Lower lobe of right lung (tissue), 2 donors: ENCODE measurements at places on chromosomes 7 and 10.
A peak's percentile ranks its signal among the peaks of the same experiment; 100 is the strongest.

- no peak for DNase-seq
Observed at GRCh38 chr10:75223507-75223906, 12.2 kb downstream of the COMTD1 start.

- DNase-seq = no peak
Observed at GRCh38 chr7:158728911-158729645, 24.5 kb upstream of the NCAPG2 start.

- peak; percentile 35 for DNase-seq
Observed at GRCh38 chr7:2721842-2722241, 33.8 kb downstream of the AMZ1 start.

- DNase-seq = no peak
Observed at GRCh38 chr10:77249901-77250459, 387.6 kb downstream of the KCNMA1 start.

DNA sequence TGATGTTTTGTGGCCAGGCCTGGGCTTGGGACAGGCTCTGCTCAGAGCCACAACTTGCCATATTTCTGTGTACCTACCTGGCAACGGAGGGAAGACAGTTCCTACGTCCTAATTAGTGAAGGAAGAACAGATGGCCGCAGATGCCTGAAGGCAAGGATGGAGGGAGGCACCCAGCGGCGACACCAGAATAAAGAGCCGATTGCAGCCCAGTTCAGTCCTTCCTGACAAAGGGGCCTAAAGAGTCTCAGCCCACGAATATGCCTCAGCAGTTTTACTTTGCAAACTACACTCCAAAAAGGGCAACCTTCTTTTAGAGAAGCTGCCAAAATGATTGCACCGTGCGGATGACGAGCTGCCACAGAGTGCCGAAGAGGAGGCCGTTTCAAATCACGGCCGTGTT lies 585.8 kb downstream of the GLRX3 start:
- DNase-seq = no peak

DNA sequence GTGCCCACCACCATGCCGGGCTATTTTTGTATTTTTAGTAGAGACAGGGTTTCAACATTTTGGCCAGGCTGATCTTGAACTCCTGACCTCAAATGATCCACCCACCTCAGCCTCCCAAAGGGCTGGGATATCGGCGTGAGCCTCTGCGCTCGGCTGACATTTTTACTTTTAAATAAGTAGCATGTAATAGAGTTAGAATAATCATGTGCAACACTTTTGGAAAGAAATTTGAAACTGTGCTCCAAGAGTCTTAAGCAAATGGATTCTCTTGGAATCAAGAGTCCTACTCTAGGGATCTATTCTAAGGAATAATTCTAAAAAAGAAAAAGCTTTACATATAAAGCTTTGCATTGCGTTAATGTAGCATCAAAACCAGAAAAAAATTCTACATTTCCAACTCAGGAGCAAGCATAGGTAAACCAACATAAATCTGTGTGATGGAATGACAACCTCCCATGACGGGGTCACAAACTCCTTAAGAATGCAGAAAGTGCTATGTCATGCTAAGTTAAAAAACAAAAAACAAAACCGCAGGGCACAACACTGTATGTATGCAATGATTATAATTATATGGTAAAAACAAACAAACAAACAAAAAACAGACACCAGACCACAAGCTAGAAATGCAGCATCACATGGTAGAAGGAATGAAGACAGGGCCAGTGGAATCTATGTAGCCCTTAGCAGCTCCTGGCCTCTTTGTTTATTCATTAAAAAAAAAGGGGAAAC lies 98.7 kb downstream of the RNF216 start:
- DNase-seq = no peak

DNA sequence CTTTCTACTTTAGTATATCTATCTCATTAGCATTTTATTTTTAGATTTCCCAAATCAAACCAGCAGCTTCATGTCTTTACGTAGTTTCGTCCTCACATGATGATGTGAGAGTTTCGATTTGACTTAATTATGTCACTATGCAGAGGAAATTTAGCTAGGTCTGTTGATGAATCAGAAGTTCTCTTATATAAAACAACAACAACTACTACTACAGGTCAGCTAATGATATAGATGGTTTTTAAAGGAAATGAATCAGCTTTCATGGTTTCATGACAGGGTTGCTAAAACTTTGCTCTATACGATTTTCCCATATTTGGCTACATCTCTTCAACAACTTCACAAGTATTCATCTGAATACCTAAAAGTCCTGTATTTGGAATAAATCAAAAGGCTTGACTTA lies 28.6 kb downstream of the JAZF1 start:
- DNase-seq = no peak

GRCh38 chr10:119316002-119316358 lies 108.6 kb downstream of the GRK5 start:
- DNase-seq = no peak

DNA sequence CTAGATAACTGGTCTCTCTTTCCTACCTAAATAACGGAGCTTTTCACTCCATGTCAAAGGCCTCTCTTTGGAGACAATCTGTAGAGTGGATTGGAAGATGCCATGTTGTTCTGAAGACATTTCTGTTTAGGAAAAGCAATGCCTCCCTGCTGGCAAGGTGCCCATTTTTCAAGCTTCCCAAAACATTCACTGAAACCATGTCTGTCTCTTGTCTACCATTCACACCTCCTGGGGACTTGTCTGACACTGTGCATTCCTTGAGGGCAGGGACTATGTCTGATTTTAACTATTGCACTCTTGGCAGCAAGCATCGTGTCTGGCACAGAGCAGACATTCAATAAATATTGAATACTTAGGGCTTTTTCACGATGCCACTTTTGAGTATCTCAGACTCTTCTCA lies 528.9 kb upstream of the NRP1 start:
- no peak for DNase-seq

DNA sequence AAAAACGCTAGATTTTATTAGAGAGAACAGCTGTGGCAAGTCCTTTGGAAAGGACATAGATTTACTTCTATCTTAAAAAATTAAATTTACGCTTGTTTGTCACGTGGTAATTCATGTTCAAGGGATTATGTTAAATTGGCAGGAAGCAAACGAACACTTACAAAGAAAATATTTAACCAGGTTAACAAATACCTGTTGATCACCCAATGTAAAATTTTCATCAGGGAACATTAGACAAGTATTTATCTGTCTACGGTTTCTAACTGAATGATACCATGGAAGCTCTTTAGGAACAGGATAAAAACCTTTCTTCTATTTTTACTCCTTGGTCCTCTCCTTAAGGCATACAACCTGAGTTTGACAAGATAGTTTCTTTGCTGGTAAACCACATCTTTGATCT lies 122.2 kb downstream of the NOC3L start:
- DNase-seq = no peak

DNA sequence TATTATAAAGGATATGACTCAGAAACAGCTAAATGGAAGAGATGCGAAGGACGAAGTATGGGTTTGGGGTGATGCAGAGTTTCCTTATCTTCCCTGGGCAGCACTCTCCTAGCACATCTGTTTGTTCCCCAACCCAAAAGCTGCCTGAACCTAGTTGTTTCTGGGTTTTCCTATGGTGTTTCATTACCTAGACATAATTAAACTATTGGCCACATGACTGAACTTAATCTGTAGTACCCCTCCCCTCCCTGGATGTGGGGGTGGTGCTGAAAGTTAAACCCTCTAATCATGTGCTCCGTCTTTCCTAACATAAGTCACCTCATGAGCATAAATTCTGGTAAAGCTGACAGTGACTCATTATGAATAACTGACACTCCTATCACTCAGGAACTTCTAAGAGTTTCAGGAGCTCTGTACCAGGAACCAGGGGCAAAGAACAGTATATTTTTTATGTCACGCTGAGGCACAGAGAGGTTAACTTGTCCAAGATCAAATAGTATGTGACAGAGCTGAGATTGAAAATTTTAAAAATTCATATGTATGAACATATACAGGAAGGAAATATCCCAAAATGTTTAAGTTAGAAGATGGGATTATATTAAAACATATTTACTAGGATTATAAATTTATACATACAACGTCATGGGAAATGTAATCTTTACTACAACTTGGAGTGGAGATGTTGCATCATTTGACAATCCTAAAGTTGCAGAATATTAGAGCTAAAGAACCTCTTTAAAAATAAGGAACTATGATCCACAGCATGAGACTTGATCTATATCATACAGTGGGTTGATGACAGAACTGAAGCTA lies 4.8 kb downstream of the STRIP2 start:
- no peak for DNase-seq

DNA sequence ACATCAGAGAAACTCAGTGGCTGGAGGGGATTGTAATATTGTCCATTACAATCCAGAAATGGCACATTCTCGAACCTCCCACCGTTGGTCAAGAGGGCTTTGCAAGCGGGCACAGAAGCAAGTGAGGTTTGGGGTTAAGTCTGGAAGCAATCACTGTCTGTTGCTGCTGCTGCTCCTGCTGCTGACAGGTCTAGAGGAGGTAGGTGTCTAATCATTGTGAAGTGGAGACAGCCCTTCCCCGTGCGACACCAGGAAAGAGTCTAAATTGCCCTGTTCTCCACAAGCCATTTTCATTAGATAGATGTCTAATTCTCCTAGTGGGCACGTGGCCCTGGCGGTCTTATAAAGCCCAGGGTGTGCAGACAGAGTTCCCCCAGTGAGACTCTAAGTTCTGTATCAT lies 43.5 kb downstream of the NPS start:
- DNase-seq = no peak

- DNase-seq = no peak
Observed at GRCh38 chr10:23472181-23472580, 33.3 kb downstream of the OTUD1 start.

DNA sequence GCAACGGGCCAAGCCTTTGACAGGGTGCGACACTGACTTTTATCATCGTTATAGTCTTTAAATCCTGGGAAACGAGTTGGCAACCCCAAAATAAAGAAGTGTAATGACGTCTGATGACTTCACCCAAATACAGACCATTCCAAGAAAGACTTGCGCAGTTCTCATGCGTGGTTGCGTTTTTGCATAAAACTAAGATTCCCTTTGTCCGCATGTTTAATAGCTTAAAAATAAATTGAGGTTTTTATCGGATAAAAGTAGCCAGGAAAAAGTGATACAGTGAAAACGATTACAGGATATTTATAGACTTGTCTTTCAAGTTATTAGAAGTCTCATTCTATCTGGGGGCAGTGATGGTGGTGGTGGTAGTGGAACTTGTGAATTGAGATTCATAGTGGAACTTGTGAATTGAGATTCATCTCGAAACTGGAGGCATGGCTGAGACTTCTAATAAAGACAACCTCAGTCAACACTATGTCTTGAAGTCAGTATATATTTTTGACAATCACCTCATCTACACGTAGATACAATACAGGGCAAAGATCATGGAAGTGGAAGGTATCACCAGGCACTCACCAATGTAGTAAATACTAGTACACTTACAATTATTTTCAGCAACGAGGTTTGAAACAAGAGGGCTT lies 1.2 kb upstream of the NAMPT start:
- no peak for DNase-seq

GRCh38 chr7:29956487-29956836 lies 33.1 kb downstream of the SCRN1 start:
- DNase-seq = no peak

DNA sequence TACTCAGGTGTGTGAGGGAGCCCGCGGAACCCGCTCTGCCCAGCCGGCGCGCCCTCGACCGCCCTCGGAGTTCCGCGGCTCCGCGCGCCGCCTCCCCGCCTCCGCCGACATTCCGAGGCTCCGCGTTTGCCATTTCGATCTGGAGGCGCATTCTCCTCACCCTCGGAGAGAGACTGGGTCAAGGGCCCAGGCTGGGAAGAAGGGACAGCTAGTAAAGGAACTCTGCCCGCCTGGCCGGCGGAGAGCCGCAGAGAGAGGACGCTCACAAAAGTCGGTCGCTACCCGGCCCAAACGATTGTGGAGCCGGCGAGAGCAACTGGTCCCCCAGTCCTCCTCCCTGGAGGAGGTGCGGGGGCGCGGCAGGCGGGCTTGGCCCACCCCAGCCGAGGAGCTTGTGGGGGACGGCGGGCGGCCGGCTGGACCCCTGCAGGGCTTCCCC lies 74.5 kb upstream of the LEP start:
- DNase-seq = no peak

GRCh38 chr10:74186678-74187077 lies 35.7 kb downstream of the ADK start:
- DNase-seq = no peak

- no peak for DNase-seq
Observed at GRCh38 chr10:83539528-83540308, 599.6 kb upstream of the GHITM start.

GRCh38 chr10:47081264-47081663 lies 170.0 kb downstream of the PTPN20 start:
- no peak for DNase-seq

DNA sequence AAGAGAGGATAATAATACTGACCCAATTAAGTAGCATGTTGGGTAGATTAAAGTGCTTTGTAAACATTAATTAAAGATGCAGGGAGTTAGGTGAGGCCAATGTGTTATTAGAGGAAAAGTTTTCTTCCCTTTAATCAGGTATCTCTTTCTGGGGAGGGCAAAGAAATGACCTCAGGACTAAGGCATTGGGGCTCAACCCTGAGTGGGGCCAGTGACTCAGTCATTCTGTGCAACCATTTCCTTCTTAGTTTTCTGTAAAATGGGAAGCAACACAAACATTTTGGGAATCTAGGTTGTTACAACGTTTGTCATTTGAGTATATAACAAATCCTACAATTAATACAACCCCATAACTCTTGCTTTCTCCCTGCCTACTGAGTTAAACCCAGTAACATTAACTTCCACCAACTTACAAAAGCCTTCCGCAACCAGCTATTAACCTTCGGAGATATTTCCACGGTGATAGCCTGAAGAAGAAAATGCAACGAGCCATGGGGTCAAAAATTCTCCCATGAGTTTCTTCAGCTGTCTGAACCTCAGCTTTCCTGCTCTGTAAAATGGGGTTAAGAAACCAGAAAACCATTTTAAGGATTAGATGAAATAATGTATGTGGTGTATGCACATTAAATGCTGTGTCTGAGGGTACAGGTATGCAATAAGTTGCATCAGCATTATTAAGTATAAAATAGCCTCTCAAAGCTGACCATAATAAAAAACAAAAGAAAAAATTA lies 965 bp upstream of the PROSER2 start:
- DNase-seq = no peak

DNA sequence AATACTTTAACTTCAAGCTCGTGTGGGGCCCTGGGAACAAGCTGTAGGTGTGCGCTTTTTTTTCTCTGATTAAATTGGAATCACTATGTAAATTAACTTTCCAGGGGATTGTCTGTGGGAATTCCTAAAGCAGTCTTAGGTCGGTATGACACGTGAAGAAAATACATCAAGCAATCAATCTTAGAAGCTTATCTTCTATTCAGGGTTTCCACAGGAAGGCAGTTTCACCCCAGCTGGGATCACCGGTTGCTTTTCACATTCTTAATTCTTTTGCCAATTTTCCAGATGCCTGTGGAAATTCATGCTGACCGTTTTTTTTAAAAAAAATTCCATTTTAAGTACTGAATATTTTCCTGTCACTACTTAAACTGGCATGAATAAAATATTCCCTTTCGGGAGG lies 41.9 kb downstream of the CAMK1D start:
- no peak for DNase-seq

- DNase-seq = no peak
Observed at GRCh38 chr10:99742254-99742653, 10.2 kb downstream of the CUTC start.

GRCh38 chr7:70072220-70072619 lies 473.9 kb downstream of the AUTS2 start:
- DNase-seq = no peak

GRCh38 chr7:90597563-90598253 lies 1.6 kb downstream of the CDK14 start:
- DNase-seq = no peak
